Brain pericyte (primary cell): ENCODE measurements at places on chromosomes 7 and 10.

DNA sequence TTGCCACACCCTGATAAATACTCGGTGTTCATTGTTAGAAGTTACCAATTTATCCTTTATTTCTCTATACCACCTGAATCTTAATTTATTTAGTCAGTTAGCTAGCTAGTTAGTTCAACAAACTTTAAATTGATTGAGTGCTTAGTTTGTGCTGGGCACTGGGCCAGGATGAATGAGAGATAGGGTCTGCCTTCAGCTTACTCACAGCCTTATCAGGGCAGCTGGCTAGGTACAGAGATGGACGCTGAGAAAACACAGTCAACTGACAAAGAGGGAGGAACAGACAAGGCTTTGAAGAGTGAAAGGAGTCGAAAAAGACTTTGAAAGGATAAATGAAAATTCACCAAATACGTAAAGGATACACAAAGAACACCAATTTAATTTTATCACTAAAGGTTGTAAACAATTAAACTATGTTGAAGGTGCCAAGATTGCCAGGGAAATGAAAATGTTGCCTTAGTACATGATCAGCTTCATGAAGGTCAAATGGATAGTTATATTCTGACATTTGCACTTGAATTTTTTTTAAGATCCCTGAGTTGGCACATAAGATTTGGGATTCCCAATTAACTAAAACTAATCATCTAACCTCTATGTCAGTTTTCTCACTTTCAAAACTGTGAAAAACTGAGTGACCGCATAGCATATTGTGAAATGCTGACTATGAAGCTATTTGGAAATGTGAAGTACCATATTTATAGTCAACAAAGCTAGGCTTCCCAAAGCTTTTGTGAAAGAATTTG, 2.1 kb downstream of the CAV2 start:
- no peak for DNase-seq

- DNase-seq = no peak
Observed at GRCh38 chr7:133807624-133808492, 319.3 kb upstream of the LRGUK start.

DNA sequence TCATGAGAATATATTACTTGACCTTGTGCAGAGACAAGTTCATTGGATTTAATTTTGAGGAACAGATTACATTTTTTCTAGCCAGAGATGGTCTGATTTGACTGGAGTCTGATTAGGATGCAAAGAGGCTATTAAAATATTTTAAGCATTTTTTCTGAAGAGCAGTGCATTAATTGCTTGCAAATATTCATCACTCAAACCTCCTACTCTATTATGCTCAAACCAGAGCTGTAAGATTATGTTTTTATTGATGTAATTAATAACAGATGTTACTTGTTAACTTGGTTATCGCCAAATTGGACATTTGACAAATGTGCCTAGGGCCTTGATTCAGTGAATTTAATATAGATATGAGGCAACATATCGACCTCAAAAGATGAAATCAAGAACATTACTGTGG, 160.9 kb upstream of the SLC13A1 start:
- DNase-seq = no peak

GRCh38 chr7:88700725-88701124, 58.8 kb upstream of the ZNF804B start:
- no peak for DNase-seq

DNA sequence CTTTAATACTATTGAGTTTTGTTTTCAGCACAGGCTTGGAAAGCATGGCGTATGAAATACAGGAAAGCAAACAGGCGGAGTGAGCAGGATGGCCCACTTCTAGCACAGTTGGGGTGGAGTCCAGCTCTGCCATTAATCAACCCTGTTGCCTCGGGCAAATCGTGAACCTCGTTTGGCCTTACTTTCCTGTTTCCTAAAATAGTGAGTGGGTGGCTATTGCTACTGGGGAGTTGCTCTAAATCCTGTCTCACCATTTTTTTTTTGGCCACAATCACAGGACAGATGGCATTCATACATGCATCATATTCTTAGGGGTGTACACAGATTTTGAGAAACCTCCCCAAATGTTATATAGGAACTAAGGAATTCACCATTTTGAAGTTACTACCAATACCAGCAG, 157.8 kb downstream of the ANLN start:
- DNase-seq = no peak

GRCh38 chr7:25073451-25073850, 51.6 kb downstream of the CYCS start:
- DNase-seq = no peak
